Non-pigmented ciliary epithelial cell (primary cell): ENCODE measurements at places on chromosomes 1 and 21.

DNA sequence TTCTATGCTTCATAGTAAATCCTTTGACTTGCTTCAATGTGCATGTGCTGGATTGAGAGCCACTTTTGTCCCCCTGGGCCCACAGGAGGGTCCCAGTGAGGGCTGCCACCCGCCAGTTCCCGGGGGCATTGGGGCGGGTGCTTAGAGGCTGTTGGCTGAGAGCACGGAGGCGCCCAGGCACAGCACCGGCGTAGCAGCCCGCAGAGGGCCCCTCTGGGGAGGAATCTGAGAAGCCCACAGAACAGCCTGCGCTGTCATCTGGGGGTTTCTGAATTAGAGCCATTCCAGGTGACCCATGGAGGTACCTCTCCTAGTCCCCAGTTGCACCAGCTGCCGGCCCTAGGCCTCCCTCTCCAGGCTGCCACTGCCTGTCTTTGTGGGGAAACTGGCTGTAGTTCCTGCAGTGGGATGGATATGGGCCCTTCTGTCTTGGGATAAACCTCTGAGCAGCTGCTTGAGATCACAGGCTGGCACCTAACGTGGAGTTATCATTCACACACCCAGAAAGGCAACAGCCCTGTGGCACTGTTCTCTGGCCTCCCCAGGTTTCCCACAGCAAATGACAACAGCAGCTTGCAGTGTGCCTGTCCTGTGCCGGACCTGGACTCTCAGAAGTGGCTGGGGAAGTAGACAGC lies 39.5 kb downstream of the TMEM51 start:
- no peak for DNase-seq

DNA sequence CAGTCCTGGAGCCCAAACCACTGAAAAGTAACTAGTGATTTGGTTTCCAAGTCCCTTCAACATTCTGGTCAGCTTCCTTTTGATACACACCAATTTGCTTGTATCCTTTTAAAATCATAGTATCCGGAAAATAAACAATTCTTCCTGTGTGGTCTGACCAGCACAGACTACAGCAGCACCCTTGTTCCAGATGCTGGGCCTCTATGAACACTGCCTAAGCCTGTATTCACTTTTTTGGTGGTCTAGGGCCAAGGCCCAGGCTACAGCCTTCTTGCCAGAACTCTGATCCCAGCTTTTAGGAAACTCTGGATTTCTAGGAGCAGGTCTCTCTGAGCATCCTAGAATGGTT lies 801 bp upstream of the DDAH1 start:
- no peak for DNase-seq

DNA sequence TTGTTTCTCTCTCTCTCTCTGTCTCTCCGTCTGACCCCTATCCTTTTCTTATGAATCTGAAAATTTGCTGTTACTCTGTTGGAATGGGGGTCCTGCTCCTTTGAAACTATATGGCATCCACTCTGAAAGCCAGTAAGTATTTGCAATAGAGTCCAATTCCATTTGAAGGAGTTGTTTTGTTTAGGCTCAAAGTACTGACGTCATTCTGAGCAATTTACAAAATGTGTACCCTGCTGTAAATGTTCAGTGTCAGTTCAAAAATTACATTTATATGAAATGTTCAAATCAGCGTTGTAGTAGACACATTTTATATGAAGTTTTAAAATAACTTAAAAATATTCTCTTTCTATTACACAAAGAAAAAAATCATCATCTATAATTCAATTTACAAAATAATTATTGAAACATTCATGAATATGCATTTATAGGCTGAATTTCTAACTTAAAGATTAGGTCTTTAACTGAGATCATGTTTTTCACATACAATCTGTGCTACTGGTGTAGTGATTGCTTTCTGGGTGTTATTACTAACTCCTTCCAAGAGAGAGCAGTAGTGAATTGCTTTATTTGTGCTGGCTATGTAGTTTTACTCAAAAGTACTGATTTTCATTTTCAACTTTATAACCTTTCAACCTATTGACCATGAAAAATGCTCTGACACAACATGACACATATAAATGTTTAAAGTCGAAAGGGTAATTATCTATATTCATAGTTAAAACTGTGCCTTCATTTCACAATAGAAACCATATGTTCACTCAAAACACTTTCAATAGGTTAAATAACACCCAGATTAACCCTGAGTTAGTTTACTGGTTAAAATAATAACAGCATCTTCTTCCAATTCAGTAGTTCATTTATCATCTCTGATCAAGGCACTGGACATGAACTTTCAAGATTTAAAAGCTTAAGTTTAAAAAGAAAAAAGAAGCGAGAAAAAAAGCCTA lies 253.1 kb upstream of the ADGRL4 start:
- DNase-seq, result no peak

DNA sequence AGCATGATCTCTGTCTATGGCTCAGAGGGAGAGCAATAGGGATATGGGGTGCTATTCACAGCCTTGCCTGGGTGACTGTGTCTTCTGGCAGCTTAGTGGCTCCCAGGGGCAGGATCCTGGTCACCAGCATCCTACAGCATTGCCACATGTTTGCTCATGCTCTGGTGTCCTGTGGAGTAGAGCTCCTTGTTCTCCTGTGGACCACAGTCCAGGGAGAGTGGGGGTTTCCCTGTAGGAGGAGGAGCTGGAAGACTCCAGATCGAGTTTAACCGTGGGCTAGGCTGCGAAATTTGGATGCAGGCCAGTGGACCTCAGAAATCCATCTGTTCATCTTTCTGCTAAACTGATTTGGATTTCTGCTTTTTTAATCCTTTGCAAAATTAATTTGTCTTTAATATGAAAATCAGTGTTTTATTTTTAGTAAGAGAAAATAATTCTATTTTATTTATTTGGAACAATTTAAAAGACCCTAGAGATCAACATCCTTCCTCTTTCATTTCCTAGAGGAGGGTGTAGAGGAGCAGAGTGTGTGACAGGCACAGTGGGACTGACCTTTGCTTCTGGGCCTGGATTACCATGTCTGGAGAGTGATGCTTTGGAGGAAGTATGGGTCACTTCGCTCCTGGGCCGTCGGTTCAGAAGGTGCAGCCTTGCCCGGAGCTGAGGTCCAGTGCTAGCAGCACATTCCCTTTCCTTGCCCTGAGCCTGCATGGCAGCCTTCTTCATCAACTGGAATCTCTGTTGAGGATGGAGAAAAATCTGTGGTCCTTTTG lies 17.4 kb downstream of the ADARB1 start:
- no peak for DNase-seq

GRCh38 chr1:233045588-233045987 lies 95.2 kb downstream of the NTPCR start:
- no peak for DNase-seq

GRCh38 chr1:79117376-79117775 lies 110.8 kb upstream of the ADGRL4 start:
- no peak for DNase-seq

- DNase-seq, result no peak
Observed at GRCh38 chr1:177020851-177021589, 143.5 kb downstream of the ASTN1 start.

DNA sequence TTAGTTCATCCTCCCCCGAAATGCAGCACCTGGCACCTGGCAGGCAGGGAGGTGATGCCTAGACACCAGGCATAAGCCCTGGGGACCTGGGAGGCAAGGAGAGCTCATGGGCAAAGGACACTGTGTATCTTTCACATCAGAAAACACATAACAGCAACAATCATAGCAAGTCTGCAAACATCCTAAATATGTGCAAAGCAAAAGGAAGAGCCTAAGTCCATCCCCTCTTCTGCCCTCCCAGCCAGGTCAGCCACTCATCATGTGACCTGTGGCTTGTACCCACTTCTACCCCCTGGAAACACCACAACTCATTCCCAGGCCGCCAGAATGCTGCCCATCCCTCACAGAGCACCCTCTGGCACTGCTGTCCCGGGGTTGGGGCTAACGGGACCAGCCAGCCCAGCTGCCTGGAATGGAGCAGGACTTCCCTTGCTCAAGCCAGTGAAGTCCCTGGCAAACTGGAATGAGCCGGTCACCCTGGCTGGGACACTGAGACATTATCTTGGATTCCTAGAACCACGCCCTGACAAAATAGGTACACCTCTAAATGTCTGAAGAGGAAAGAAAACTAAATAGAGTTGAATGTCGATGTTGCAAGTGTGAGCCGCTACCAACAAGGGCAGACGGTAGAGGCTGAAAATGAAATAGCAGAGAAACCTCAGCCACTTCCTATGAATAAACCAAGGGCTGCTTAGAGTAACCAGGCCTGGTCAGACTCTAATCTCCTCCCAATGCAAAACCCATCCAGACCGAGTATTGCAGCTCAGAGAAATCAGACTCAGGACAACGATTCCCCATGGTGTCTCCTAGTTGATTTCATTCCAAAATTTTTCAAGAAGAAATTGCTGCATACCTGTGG lies 29.4 kb downstream of the TMPRSS2 start:
- DNase-seq, result no peak

DNA sequence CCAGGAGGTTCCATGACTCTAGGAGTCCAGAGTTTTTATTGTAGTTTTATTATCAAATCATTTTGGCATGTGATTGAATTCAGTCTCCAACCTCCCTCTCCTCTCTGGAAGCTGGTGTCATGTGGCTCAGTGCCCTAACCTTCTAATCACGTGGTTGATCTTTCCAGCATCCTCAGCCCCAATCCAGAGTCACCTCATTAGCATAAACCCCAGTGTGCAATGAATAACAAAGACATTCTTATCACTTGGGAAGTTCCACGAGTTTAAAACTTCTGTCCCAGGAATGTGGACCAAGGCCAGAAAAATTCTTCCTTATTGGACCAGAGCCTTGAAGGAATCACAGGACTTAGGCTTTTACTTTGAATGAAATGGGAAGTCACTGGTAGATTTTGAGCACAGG lies 52.2 kb downstream of the KIRREL1 start:
- peak; percentile 46 for DNase-seq

DNA sequence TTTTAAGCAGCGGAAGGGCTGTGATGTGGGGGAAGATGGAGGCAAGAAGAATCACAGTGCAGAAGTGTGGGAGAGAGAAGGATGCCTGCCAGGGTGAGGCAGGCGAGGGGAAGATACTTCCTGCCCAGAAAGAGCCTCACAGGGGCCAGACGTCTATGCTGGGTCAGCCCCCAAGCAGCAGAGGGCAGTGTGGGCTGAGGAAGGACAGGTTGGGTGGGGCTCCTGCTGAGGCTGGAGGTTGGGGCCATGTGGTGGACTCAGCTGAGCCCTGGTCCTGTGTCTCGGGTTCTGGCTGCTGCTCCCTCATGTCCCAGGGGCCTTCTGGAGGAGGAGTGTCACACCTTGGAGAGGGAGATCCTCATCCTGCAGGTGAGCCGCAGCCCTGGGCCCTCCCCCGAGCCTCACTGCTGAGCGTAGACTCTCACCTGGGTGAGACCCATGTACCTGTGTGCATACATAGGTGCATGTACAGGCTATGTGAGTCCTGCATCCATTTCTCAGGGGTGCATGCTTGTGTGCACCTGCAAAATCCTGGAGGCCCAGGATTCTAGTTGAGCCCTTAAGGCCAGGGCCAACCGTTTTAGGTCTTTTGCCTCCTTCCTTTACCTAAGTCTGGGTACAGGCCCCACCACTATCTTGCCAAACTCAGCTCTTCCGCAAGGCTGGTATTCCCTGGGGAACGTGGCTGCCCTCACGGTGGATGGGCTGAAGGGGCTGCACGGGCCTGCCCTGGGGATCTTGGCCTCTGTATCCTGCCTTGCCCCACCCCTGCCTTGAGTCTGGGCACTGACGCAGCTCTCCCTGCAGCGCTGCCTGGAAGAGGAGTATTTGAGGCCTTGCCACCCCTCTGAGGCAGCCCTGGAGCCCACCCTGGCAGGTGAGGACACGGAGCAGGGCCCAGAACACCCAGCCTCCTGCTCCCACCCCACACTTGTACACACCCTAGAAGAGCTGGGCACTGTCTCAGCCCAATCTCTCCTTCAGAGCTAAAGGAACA lies 3.7 kb downstream of the CCDC24 start:
- DNase-seq, result no peak

GRCh38 chr1:56236688-56237087 lies 342.7 kb downstream of the PLPP3 start:
- no peak for DNase-seq

GRCh38 chr1:92118826-92119225 lies 38.7 kb downstream of the BTBD8 start:
- DNase-seq, result peak; percentile 19

- DNase-seq, result no peak
Observed at GRCh38 chr1:236228411-236228810, 53.3 kb downstream of the ERO1B start.

DNA sequence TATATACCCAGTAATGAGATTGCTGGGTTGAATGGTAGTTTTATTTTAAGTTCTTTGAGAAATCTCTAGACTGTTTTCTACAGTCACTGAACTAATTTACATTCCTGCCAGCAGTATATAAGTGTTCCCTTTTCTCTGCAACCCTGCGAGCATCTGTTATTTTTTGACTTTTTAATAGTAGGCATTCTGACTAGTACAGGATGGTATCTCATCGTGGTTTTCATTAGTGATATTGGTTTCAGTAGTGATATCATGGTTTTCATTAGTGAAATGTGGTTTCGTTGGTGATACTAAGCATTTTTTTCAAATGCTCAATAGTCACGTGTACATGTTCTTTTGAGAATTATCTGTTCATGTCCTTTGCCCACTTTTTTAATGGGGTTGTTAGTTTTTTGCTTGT lies 316.8 kb downstream of the PTBP2 start:
- DNase-seq, result no peak

- DNase-seq, result no peak
Observed at GRCh38 chr1:115557715-115558114, 84.1 kb upstream of the VANGL1 start.

DNA sequence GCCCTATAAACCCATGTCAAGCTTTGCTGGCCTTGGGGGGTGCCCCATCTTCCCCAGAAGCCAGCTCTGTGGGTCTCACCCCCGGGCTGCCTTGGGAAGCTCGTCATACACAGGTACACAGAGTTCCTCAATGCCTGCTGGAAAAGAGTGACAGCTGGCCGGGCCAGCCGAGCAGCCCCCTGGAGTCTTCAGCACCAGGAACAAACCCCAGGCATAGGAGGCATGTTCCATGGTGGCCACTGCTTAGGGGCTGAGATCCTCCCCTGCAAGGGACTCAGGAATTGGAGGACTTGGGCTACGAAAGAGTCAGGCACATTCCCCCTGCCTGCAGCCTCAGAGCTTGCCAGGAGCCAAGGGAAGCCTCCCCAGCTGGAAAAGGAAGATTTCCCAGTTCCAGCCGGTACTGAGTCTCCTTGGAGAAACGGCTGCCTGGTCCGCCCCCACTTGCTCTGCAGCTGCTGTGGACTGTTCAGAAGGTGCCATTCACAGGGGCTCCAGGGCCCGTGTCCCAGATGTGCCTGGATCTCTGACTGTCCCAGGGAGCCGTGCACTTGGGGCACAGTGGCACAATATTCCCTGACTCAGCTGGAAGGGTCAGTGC lies 89.5 kb downstream of the STUM start:
- no peak for DNase-seq

GRCh38 chr1:40310129-40310461 lies 7.0 kb downstream of the COL9A2 start:
- DNase-seq, result no peak

DNA sequence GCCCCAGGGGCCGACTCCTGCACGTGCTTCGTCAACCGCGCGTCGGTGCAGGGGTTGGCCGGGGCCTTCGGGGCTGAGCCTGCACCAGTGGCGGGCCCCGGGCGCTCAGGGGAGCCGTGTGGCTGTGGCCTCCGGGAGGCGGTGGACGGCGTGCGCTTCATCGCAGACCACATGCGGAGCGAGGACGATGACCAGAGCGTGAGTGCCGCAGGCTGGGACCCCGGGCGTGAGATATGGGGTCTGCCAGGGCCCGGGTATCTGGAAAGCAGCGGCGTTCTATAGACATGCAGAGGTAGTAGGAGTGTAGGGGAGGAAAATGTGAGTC lies 4.3 kb downstream of the CHRNB2 start:
- no peak for DNase-seq

- no peak for DNase-seq
Observed at GRCh38 chr1:117164209-117164608, 42.7 kb upstream of the TRIM45 start.

GRCh38 chr1:77382366-77382765 lies 100.5 kb downstream of the AK5 start:
- DNase-seq, result no peak
